ENCODE measurements at places on chromosomes 7 and 10.

GRCh38 chr7:107703219-107703618, 40.7 kb upstream of the CBLL1 start:
- DNase-seq = no peak

DNA sequence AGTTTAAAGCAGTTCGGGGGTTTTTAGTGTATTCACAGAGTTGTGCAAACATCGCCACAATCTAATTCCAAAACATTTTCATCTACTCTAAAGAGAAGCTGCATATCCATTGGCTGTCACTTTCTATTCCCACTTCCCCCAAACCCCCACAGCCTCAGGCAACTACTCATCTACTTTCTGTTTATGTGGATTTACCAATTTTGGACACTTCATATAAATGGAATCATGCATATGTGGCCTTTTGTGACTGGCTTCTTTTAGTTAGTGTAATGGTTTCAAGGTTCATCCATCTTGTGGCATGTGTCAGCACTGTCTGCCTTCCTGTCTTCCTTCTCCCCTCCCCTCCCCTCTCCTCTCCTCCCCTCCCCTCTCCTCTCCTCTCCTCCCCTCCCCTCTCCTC, 78.5 kb upstream of the FZD1 start:
- no peak for DNase-seq

DNA sequence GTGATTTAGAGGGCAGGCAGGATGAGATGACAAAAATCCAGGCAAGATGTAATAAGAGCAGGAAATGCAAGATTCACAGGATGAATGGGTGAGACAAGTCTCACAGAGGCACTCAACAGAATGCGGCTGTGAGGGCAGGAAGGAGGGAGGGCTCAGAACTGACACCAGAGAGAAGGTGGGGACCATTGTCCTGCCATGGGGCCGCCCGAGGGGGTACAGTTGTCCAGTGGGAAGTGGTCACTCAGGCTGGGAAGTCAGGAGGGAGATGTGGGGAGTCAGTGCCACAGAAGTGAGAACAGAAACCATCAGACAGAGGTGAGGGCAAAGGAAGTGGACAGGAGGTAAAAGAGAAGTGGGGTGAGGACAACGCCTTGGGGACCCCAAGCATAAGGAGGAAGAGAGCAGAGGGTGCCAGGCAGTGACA, 8.9 kb downstream of the HIP1 start:
- no peak for DNase-seq

DNA sequence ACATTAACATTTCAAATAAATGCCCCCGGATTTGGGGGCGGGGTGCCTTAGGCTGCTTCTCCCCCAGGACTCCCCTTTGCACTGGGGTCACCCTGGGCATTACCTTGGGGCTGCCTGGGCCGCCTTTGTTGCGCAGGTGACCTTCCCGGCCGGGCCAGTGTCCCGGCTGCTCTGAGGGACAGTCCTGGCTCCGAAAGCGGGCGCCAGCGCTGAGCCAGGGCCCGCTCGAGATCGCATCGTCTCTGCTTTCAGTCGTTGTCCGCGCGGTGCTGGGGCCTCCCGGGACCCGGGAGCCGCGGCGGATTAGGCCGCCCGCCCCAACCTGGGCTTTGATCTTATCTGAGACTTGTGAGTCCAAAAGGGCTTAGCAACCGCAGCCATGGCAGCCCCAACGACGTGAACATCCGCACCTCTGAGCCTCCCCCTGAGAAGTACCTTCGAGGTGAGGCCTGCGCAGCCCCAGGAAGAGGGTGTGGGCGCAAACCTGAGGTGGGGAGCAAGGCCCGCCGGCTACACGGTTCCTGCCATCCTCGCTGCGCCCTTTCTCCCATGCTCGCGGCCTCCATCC, 14.8 kb upstream of the WAPL start:
- no peak for DNase-seq

GRCh38 chr7:101843293-101844271, 26.2 kb downstream of the CUX1 start:
- DNase-seq = no peak

Measured in NCI-H524 treated with DMSO at 0.1 percent for 48 hours (cell line).